ENCODE measurements at places on chromosomes 2 and 18. TPM values are rescaled to one million over a fixed set of nuclear protein-coding genes. Genes with fewer than 3 reads are reported as not detected.

The CDH20 gene
- total RNA-seq: 0.14 TPM

GRCh38 chr2:192314800-192315481 is 120.2 kb upstream of the TMEFF2 start:
- H3K27ac ChIP-seq: no peak overlapping the region
- H3K36me3 ChIP-seq: no peaks in the 10 kb centered on the region
- H3K4me3 ChIP-seq: no peak overlapping the region

- peaks cover 9% of the 10 kb centered on the region for H3K36me3 ChIP-seq
- DNase-seq: no peak
- H3K27ac ChIP-seq: peak overlapping the region; percentile 88
- peaks cover 39% of the 10 kb centered on the region for H3K4me1 ChIP-seq
- H3K27me3 ChIP-seq: no peaks in the 10 kb centered on the region
Observed at GRCh38 chr2:68737711-68738110, 3.1 kb downstream of the ARHGAP25 start.

- H3K4me3 ChIP-seq: no peak overlapping the region
- no peak overlapping the region for H3K27ac ChIP-seq
Observed at GRCh38 chr2:126668254-126668653, 12.3 kb downstream of the GYPC start.

- peak overlapping the region; percentile 13 for H3K4me3 ChIP-seq
- H3K27ac ChIP-seq: no peak overlapping the region
- peaks cover 2% of the 10 kb centered on the region for H3K4me1 ChIP-seq
- H3K27me3 ChIP-seq: peaks cover 53% of the 10 kb centered on the region
Observed at GRCh38 chr2:9207641-9208311, 1.2 kb downstream of the ASAP2 start.

The DNER gene
- total RNA-seq: not detected

Measured in activated naive CD8-positive, alpha-beta T cell treated with anti-CD3 and anti-CD28 coated beads, Interleukin-2, amount 10 ng/mL, durations not matched to agents 7 days and 5 days (primary cell).